Brain pericyte (primary cell): ENCODE measurements at places on chromosomes 5 and 9.

DNA sequence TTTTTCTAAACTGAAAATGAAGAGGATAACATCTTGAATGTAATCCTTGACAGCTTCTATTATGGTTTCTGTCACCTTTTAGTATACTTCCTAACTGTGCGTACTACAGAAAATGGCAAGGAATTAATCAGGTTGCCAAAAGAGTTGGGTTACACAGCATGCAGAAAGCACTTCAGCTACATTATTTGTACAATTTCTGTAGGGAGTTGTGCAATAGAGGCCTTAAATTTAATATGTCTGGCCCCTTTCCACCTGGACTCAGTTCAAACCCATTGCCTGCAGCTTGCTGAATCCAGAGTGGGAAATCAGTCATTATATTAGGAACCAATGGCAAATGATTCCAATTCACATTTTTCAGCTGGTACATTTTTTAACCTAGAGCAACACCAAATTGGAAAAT lies 549.7 kb downstream of the CSNK1G3 start:
- DNase-seq: no peak

DNA sequence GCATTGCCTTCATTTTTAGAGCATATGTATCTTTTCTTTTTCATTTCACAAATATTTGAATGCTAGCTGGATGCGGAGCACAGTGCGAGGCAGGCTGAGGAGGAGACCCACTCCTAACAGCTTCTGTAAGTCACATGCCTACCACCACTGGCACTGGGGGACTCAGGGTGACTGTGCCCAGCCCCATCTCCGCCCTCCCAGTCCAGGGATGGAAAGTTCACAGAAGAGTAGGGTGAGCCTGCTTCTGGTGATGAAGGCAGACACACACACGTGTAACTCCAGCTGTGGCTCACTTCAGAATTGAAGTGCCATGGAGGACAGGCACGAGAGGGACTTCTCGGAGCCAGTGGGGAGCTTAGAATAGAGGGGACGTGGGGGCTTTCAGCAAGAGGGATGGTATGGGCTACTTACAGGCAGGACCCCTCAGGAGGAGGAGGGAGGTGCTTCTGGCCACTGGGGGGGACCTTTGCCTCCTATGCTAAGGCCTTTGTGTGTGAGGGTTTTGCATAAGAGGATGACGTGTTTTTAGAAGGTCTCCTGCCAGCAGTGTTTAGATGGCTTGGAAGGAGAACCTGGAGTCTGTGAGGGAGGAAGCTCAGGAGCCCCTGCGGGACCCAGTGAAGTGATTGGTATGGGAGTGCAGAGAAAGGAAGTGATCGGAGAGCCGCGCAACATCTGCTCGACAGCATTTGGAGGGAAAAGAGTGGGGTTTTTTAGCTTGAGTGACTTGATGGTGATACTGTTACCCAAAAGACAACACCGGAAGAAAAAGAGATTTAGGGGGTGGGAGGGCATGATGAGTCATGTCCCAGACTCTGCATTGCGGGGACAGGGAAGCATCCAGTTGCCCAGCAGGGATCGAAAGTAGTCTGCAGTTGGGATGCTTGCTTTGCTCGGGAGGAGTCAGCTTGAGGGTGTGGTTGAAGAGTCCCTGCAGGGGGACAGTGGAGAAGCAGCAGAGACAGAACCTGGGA lies 163.5 kb upstream of the OTULINL start:
- no peak for DNase-seq

GRCh38 chr5:32597041-32597629 lies 11.8 kb downstream of the SUB1 start:
- no peak for DNase-seq

DNA sequence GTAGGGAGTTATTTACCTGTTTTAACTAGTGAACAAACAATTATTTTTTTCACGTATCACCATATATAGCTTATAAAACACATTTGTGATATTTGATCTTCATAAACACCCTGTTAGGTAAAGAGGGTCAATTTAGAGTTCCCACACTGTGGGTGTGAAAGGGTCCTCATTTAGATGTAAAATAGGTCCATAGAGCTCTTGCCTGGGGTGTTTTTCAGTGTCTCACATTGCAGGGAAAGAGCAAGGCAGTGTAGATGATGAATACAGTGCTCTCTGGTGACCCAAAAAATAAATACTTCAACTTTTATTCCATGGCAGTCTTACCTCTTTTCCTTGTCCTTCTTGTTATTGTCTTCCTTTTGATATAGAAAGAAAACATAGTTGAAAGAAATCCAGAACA lies 403.2 kb upstream of the SGCD start:
- DNase-seq: no peak

GRCh38 chr5:151085517-151086041 lies 4.7 kb upstream of the TNIP1 start:
- no peak for DNase-seq

- DNase-seq: no peak
Observed at GRCh38 chr5:14008819-14009311, 64.4 kb upstream of the DNAH5 start.

DNA sequence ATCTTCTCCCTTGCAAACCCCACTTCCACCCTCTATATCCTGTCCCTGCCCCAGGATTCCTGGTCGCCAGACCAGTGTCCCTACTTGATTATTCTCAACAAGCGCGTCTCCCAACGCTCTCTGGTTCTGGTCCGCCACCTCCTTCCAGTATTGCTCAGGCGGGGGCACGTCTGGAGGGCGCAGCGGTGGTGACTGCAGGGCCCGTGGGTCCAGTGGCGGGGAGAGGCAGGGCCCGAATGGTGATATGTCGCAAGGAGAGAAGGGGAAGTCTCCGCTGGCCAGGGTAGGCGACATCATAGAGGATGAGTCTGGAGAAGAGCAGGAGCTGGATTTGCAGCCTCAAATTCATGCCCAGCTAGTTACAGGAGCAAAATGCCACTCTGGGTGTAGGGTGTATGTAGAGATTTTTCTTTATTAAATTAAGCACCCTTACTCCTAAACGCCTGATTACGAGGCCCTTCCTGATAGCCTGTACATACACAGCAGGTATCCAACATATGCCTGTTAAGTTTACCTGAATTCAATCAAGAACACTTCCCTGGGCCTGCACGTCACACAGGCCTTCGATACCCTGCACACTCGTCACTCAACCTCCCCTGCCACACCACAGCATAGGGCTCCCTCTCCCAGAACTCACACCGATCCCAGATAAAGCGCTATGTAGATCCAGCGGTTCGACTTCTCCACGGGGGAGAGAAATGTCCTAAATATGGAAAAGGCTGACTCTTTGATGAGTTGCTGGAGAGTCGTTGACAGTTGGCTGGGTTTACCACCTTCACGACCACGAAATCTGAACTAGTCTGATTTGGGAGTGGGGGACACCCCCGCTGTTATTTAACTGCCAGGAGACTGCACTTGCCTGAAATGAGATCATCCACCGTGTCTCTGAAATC lies 4.8 kb downstream of the MCIDAS start:
- DNase-seq: no peak

- DNase-seq: no peak
Observed at GRCh38 chr9:38700695-38701094, 19.2 kb downstream of the FAM240B start.

GRCh38 chr5:84069608-84070179 lies 315.0 kb downstream of the EDIL3 start:
- no peak for DNase-seq

GRCh38 chr5:88665750-88666215 lies 217.2 kb downstream of the MEF2C start:
- DNase-seq: no peak

DNA sequence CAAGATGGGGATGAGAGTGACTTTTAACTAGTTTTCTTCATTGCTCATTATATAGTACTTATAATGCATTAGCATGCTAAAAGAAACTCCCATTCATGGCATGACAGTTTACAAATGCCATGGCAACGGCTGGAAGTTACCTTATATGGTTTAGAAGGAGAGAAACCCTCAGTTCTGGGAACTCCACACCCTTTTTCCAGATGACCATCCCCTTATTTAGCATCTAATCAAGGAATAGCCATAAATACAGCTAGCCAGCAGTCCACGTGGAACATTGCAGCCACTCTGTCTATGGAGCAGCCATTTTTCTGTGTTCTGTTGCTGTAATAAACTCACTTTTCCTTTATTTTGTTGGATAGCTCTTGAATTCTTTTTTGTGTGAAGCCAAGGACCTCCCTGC lies 1137.8 kb downstream of the CDH18 start:
- DNase-seq: no peak

DNA sequence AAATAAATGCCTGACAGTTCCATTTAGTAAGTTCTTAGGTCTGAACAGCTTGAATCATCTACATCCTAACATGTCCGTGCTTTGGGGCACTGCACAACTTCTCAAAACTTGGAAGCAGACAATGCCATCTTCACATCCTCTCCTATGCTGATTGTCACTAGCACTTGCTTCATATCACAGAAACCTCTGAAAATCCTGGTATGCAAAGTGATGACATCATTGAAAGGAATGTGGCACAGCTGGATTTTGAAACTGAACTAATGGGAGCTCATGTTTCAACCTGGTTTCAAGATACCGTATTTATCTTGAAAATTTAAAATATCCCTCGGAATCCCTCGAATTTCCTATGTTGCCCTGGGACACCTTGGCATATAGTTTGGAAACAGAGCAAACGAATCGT lies 490.2 kb upstream of the DAP start:
- DNase-seq: no peak

GRCh38 chr5:159566832-159567231 lies 236.5 kb upstream of the IL12B start:
- no peak for DNase-seq

GRCh38 chr5:144972317-144972716 lies 801.6 kb downstream of the KCTD16 start:
- no peak for DNase-seq

DNA sequence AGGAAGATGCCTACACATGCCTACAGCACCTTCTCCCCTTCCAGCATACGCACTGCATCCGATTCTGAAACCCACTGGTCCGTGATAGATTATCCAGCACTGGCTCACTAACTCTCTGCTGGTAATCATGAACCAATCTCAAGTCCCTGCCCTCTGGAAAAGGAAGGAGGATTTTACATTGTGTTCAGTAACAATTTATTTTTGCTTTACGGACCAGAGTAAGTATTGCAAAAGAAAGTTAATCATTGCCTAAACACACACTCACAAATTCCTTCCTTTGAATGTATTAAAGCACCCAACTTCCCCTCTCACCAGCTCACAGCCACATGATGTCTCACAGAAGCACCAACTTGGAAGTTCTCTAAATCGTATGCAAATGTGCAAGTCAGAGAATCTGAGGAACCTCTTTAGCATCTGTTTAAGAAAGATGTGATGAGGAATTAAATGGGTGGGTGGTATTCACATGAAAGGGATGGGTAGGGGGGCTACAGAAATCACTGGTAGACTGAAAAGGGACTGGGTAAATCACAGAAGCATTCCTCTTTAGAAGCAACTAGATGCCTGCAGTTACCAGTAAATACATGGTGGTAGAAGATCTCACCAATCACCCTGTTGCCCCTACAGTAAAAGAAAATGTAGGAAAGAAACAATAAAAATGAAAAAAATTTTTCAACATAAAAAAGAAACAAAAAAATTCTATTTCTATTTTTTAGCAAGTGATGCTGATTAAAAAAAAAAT lies 8.4 kb downstream of the GNAQ start:
- DNase-seq: no peak

DNA sequence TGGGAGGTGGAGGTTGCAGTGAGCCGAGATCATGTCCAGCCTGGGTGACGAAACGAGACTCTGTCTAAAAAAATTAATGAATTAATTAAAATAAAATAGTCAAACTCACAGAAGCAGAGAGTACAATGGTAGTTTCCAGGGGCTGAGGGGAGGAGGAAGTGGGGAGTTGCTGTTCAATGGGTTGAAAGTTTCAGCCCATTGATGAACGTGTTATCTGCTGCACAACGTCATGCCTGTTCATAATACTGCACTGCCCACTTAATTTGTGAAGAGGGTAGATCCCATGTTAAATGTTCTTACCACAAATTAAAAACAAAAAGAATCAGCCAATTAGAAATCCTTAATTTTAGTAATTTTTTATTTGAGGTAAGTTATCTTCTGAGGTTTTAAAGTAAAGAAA lies 16.4 kb upstream of the RUFY1 start:
- no peak for DNase-seq

GRCh38 chr5:96348536-96348935 lies 84.5 kb downstream of the PCSK1 start:
- no peak for DNase-seq

DNA sequence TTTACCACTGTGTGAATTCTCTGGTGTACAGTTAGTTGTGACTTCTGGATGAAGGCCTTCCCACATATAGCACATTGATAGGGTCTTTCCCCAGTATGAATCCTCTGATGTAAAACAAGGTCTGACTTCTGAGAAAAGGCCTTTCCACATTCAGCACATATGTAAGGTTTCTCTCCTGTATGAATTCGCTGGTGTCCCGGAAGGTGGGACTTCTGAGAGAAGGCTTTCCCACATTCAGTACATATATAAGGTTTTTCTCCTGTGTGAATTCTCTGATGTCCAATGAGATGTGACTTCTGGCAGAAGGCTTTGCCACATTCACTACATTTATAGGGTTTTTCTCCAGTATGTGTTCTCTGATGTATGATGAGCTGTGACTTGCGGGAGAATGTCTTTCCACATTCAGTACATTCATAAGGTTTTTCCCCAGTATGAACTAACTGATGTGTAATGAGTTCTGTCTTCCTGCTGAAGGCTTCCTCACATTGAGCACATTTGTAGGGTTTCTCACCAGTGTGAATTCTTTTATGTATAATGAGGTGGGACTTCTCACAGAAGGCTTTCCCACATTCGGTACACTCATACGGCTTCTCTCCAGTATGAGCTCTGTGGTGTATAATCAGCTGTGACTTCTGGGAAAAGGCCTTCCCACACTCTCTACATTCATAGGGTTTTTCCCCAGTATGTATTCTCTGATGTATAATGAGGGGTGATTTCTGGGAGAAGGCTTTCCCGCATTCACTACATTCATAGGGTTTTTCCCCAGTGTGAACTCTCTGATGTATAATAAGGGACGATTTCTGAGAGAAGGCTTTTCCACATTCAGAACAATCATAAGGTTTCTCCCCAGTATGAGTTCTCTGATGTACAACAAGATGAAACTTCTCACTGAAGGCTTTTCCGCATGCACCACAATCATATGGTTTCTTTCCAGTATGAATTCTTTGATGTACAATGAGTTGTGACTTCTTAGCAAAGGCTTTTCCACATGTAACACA lies 9.1 kb downstream of the ZNF300 start:
- no peak for DNase-seq

GRCh38 chr9:105978826-105979225 lies 284.5 kb downstream of the TMEM38B start:
- no peak for DNase-seq
